Activated CD4-positive, alpha-beta T cell treated with anti-CD3 and anti-CD28 coated beads, Interleukin-2, amount 50 U/mL, for 4 hours (primary cell): ENCODE measurements at places on chromosomes 5 and 9.
A peak's percentile ranks its signal among the peaks of the same experiment; 100 is the strongest.

GRCh38 chr5:169943026-169943425, 37.3 kb downstream of the INSYN2B start:
- no peak for DNase-seq

- DNase-seq: no peak
These were observed 39.9 kb downstream of the FNIP1 start for GRCh38 chr5:131756942-131757341.

DNA sequence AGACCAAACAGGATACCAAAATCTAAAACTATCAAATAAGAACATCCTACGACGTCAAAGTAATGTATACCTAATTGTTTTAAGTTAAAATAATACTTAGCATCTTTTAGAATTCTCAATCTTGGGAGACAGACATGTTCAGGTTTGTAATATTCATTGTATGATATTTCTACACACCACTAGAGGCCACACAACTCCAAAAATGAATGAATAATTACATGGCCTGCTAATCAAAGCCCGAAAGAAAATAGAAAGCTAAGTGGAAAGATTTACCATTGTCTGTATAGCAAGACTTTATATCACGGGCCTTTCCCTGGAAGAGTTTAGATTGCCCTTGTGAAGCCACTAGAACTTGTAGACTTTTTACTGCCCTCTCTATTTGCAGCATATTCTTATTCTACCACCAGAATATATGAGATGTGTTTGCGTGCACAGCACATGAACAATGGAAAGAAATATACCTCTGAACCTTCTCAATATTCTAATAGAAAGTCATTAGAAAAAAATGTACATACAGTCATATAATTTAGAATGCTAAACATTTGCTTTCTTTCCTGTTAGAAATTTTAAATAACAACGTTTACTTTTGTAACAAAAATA, 380.1 kb upstream of the NUDT12 start:
- DNase-seq: no peak

- DNase-seq: no peak
These were observed 256.2 kb downstream of the TAF11L14 start for GRCh38 chr5:17890501-17890900.

DNA sequence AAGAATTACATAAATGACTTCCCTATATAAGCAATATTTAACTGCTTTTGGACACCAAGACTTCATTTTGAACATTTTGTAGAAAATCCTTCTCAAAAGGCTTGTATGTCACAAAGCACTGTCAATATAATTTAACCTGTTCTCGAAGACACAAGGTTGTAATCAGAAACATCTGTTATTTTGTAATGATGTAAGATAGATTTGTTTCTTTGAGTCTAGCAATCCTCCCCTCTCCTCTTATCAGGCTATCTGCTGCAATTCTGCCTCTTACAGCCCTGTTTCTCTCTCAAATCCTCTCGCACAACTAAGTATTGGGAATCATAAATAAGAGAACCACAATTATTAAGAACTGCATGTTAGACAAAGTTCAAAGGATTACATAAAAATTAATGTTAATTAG, 18.6 kb upstream of the TARS1 start:
- no peak for DNase-seq

DNA sequence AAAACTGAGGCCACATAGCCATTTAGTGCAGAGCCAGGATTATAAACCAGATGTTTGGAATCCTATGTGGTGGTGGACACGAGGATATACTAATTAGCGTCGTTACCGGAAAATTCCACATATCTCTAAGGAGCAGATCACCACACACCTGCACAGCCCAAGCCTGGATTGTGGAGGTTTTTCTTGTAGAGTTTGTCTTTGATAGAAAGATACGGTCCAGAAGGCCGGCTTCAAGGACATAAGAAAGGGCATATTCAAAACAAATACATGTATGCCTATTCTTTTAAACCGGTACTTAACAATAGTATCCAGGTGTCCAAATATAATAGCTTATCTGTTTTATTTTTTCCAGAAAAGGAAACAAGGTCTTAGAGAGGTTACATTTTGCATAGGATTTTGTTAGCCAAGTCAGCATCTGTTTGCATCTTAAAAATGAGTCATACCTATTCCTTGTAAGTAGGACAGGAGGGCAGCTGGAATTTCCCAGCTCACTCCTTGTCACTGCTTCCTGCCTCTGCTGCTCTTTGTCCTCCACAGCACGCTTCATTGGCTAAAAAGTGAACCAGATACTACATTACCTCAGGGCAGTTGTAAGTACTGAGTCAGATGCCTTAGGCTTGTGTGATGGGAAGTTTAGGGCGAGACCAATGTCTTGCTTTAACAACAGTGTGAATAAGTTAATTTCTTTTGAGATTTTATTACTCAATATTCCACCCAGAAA, 3.6 kb downstream of the TMC1 start:
- DNase-seq: peak; percentile 40

GRCh38 chr5:124395287-124395686, 351.2 kb downstream of the ZNF608 start:
- DNase-seq: no peak

- no peak for DNase-seq
These were observed 6.5 kb downstream of the SPAAR start for GRCh38 chr9:35915681-35916294.

DNA sequence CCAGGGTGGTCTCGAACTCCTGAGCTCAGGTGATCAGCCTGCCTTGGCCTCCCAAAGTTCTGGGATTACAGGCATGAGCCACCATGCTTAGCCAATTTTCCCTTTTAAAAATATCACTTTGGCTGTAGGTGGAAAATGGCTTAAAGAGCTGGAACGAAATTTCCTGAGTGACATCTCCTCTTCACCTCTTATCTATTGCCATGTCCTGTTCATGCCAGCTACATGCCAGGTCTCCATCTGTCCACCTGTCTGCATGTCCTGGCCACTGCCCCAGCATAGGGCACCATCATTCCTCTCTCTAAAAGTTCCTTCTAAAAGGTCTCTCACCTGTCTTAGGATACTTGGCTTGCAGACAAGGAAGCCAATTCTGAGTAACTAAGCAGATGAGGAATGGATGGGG, 2.8 kb upstream of the GRK6 start:
- DNase-seq: no peak

- no peak for DNase-seq
These were observed 231.7 kb downstream of the ARHGAP26 start for GRCh38 chr5:143001764-143002351.

DNA sequence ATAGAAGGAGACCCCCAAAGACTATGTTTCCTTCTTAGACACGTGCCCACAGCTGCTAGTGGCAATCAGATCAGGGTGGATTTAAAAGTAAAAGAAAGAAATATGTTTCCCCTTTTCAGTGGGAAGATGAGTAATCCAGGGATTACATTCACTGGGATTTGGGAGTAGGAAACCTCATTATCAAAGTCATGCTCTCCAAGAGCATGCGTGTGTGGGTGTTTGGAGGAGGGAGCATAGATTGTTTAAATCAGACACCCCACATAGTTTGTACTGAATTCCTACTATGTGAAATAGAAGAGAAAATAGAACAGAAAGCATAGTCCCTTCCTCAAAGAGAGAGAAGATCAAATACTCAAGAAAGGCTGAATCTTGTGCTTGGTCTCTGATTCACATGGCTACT, 65.5 kb upstream of the TBCA start:
- no peak for DNase-seq

DNA sequence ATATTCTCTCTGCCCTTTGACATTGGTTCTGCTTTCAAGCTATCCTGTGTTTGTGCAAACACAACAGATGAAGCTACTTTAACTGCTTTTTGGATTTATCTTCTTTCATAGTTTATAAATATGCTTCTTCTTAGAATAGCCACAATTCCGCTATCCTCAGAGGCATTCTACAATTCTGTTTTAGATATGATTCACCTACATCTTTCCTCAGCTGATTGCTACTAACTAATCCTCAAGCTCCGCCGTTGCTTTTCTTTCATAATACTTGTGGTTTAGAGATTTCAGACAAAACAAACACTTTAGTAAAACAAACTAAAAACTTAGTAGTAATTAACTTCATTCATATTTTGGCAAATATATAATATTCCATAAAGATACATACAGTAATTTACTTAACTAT, 52.5 kb downstream of the ECPAS start:
- DNase-seq: no peak

DNA sequence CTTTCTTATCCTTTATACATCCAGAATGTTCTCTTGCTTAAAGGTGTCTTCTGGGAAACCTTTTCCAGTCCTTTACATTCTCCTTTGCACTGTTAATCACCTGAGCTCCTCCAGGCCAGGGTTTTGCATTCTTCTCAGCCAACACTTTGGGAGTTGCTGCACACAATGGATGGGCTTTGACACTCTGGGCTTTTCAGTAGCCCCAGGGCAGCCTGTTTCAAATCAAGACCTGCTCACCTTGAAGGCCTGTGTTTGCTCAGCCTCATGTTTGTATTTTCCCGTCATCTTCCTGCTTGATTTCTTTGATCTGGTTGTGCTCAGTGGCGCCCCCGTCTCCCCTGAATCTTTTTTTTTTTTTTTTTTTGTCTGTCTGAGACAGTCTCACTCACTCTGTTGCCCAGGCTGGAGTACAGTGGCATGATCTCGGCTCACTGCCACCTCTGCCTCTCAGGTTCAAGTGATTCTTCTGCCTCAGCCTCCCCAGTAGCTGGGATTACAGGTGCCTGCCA, 41.0 kb downstream of the DMRT1 start:
- no peak for DNase-seq

DNA sequence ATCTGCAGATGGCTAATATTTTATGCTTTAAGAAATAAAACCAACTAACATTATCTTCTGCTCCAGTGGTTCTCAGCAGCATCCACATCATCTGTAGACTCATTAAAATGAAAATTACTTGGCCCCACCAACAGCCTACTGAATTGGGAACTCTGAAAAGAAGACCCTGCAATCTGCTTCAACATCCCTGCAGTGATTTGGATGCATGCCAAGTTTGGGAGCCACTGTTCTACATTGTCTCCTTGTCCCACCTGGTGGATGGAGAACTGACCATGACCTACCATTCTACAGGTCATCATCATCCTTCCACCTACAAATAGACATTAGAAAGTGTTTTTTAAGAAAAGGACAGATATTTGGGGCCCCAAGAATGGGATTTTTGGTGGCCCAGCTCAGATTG, 71.1 kb downstream of the ACER2 start:
- DNase-seq: no peak

- DNase-seq: no peak
These were observed 49.4 kb downstream of the FNIP1 start for GRCh38 chr5:131747180-131748105.

GRCh38 chr5:154198611-154199230, 8.2 kb downstream of the GALNT10 start:
- DNase-seq: no peak

DNA sequence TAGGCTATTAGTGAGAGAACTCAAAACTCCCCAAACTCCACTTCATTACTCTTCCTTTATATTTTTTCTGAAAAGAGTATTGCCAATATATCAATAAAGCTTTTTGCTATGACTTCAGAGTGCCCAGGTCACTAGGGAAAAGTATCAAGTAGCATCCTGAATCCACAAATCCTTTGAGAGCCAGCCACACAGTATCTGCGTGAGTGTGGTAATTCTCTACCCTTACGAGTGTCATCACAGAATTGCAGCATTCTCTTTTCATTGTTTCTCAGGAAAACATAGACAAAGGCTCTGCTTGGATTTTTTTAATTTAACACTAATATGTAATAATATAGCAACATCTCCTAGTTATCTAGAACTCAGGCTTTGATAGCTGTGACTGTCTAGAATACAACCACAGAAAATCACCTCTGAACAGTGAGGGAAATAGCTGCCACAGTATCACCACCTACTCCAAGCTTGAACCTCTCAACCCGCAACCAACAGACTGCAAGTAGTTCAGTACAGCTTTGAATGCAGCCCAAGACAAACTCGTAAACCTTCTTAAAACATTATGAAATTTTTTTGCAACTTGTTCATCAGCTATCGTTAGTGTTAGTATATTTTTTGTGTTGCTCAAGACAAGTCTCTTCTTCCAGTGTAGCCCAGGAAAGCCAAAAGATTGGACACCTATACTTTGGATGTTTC, 79.3 kb upstream of the CCDC152 start:
- DNase-seq: no peak

GRCh38 chr5:159515197-159515596, 184.9 kb upstream of the IL12B start:
- DNase-seq: no peak

DNA sequence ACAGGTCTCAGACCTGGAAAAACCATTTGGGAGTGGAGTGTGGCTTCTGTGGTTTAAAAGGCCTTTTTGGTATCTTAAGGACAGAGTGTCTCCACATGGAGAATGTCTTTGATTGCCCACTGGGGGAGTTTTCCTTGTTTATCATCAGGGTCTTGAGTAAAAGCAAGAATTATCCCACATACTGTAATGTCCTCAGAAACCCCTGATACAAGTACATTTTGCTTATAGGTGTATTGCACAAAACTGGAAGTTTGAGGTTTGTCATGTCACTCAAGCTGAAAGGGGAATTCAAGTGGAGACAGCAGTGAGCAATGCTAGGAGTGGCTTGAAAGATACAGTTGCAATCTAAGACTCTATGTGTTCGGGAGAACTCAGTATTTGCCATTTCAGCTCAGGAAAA, 62.7 kb upstream of the GRAMD2B start:
- DNase-seq: no peak

GRCh38 chr5:51983161-51983560, 599.9 kb downstream of the ISL1 start:
- no peak for DNase-seq

DNA sequence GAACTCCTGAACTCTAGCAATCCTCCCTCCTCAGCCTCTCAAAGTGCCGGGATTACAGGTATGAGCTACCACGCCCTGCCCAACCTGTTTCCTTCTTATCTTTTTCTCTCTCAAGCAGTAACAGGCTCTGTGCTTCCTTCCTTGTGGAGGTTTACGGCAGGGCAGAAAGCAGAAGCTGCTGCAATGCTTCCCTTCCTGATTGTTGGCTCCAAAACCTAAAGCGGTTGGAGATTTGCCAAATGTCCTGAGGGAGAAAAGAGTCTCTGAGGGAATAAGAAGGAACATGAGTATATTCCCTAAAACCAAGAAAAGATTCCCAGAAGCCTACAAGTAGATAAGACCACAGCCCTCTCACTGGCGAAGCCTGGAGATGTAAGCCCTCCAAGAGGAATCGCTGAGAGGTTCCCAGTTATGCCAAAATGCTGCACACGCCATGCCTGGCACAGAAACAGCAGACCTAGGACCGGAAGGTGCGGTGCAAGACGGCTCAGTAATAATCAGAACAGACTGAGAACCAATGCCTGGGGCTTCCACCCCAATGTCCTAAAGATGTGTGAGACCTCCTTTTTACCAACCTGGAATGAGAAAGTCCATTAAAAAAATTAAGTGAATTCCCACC, 73.2 kb downstream of the APTX start:
- no peak for DNase-seq

DNA sequence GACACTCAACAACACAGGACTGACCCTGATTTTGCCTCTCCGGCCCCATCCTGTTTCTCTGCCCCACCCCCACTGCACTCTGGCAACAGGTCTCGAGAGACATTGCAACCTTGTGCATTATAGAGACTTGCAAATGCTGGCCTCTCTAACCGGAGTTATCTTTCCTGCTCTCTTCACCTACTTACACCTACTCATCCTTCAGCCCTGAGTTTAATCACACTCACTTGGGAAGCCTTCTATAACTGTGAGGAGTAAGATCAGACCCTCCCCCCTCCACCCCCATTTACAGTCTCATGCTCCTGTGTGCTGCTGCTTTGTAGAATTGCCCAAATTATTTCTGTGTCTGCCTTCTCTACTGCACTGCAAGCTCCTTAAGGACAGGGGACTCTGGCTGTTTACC, 42.8 kb downstream of the WWC1 start:
- DNase-seq: no peak

- no peak for DNase-seq
These were observed 181.7 kb downstream of the CDK5RAP2 start for GRCh38 chr9:120398286-120398685.

- no peak for DNase-seq
These were observed 114.0 kb upstream of the FCN2 start for GRCh38 chr9:134766587-134766986.
